Stimulated activated CD4-positive, alpha-beta T cell treated with anti-CD3 and anti-CD28 coated beads, TNF-alpha, amount 100 ng/mL, for 24 hours (primary cell): ENCODE measurements at places on chromosomes 1 and 21.

DNA sequence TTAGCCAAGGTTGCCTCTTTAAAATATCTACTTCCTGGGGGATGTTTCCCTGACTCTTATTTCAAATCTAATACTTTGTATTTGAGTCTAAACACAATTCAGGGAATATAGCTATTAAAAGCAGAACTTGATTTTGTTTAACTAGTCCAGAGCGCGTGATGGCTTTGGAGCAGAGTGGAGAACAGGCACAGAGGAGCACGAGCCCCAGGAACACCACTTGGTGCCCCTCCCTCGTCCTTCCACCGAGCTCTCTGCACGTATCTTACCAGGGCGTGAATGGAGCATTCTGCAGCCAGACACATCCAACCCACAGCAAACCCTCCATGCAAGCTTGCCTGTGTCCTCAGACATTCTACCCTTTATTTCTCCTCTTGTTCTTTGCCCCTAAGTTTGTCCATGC lies 14.1 kb downstream of the KIF26B start:
- DNase-seq: no peak

GRCh38 chr1:36076979-36077573 lies 6.8 kb upstream of the TEKT2 start:
- DNase-seq: no peak

- no peak for DNase-seq
These were observed 25.0 kb upstream of the AGBL4 start for GRCh38 chr1:50048791-50049190.

DNA sequence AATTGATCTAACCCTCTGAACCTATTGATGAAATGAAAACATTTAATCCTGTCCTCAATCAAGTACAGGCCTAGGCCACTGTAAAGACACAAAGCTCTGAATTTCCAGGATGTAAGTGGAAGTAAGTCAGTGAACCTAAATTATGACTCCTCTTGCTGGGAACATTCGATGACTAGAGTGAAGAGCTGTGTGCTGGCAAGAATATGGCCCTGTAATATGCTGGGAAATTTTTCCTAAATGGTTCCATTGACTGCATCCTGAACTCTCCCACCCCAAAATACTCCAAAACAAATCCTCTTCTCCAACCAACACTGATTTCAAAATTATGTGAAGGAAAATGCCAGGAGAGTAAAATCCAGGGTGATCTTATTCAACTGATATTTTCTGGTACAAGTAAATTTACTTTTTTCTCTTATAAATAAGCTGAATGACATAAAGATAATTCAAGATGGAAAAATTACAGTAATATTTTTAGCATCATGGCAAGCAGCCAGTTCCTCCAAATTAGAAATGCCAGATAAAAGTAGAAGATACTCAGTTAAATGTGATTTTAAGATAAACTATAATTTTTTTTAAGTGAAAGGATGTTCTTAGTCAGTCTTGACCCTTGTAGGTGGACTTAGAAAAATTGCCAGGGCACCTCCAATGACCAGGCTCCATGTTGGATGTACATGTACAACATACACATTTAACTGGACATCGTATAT lies 269.4 kb downstream of the PTGER3 start:
- no peak for DNase-seq

GRCh38 chr1:163670989-163671757 lies 349.4 kb downstream of the NUF2 start:
- no peak for DNase-seq

DNA sequence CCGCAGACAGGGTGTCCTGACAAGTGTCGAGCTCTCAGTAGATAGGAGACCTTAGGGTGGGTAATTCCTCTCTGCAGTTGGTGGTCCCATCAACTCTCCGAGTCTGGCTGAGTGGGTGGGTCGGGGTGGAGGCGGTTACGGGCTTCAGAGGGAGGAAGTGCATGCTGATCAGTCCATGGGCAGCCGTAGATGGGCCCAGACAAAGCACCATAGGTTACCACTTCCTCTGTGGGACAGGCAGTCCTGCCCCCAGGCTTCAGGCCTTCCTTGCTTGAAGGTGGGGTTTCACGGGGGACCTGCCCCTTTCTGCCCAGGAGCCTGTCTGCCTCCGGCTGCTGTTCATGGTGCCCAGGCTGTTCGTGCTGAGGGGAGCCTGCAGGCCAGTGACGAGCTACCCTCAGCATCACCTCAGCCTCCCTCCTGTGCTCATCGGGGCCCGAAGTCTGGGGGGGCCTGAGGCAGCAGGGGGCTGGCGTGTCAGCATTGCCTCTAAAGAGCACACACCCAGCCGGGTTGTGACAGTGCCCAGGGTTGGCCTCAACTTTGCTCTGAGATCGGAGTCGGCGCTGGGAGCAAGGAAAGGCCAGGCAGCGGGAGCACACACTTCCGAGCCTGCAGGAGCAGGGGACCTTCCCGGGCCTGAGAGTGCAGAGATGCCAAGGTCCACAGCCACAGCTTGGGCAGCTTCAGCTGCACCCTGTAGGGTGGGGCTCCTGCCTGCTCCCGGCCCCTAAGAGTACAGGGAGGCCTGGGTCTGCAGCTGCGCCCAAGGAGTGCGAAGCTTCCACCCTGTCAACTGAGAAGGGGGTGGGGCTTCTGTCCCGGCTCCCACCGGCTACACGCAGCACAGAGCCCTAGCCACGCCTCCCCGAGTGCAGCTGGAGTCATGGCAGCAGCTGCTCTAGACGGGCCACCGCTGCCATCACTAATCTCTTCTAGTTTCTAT lies 225.4 kb upstream of the NRIP1 start:
- DNase-seq: no peak

DNA sequence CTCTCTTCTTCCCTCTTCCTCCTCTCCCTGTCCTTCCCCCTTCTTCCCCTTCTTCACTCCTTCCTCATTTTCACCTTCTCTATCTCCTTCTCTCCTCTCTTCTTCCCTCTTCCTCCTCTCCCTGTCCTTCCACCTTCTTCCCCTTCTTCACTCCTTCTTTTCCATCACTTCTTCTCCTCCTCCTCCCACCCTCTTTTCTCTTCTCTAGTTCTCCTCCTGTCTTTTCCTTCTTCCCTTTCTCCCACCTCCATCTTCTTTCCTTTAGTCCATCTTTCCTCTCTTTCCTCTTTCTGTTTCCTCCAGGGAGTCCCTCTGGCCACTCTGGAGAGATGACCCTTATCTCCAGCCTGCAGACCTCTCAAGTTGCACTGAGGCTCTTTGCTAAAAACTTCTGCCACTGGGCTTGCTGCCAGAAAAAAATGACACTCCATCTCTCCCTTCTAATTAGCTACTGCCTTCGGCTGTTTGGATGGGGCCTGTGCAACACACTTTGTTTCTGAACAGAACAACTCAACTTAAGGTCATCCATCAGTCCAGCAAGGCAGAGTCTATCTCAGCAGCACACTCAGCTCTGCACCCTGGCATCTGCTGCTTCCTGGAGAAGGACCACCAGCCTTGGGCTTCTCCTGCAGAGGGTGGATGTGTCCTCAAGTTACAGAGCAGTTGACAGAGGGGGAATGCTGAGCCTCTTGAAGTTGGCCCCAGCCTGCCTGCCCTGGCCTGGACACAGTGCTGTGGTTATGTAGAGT lies 538.8 kb downstream of the MATN1 start:
- no peak for DNase-seq

GRCh38 chr1:221072214-221072613 lies 193.0 kb downstream of the HLX start:
- DNase-seq: no peak

- no peak for DNase-seq
These were observed 61.9 kb downstream of the ACOT7 start for GRCh38 chr1:6331543-6332273.

GRCh38 chr1:99768104-99768503 lies 1.7 kb upstream of the FRRS1 start:
- DNase-seq: no peak

GRCh38 chr1:232776526-232777106 lies 28.6 kb upstream of the MAP10 start:
- DNase-seq: no peak

DNA sequence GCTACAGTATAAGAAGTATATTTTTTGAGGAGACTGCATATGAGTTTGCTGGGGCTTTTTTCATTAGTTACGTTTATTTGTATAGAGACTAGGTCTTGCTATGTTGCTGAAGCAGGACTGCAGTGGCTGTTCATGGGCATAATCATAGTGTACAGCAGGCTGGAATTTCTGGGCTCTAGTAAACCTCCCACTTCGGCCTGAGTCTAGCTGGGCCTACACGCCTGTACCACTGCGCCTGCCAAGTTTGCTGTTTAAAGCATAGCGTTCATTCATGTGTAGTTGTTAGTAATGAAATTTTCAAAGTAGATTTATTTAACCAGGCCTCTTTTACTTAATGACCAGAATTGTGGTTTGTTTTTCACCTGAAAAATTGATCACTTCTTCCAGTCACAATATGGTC lies 33.8 kb downstream of the HS2ST1 start:
- DNase-seq: no peak

GRCh38 chr1:6872573-6873261 lies 87.5 kb downstream of the CAMTA1 start:
- DNase-seq: no peak

- DNase-seq: no peak
These were observed 197.2 kb upstream of the MAP1LC3C start for GRCh38 chr1:242196101-242196500.

DNA sequence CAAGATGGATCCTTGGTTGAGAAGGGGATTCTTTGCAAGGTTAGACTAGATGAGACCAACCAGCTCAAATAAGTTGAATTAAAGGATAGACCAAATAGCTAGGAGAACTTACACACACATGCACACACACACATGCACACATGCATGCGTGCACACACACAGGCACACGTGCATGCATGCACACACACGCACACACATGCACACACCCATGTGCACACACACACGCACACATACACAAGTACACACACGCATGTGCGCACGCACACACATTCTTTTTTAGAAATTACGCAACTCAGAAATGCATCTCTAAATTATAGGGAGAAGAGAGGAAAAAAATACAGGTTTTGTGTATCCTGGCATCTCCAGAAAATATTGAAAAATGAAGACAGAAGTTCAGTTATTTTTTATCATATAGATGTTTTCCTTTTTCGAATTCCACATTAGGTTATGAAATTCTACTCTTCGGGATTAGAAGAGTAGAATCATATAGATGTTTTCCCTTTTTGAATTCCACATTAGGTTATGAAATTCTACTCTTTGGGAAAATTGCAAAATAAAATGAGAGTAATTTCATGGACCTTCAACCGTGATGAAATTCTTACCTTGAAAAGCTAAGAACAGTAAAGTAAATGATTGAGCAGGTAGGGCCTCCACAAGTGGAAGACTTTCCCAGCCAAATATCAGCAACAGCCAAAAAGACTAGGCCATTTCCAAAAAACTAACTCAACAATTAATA lies 243.2 kb upstream of the USP25 start:
- DNase-seq: no peak

- no peak for DNase-seq
These were observed 12.7 kb downstream of the TENT5C start for GRCh38 chr1:117618450-117619122.

- DNase-seq: no peak
These were observed 796.3 kb downstream of the LRRIQ3 start for GRCh38 chr1:73401666-73402065.

- DNase-seq: no peak
These were observed 111.8 kb upstream of the USP25 start for GRCh38 chr21:15617964-15618363.

GRCh38 chr1:236455243-236455642 lies 61.2 kb downstream of the EDARADD start:
- no peak for DNase-seq

DNA sequence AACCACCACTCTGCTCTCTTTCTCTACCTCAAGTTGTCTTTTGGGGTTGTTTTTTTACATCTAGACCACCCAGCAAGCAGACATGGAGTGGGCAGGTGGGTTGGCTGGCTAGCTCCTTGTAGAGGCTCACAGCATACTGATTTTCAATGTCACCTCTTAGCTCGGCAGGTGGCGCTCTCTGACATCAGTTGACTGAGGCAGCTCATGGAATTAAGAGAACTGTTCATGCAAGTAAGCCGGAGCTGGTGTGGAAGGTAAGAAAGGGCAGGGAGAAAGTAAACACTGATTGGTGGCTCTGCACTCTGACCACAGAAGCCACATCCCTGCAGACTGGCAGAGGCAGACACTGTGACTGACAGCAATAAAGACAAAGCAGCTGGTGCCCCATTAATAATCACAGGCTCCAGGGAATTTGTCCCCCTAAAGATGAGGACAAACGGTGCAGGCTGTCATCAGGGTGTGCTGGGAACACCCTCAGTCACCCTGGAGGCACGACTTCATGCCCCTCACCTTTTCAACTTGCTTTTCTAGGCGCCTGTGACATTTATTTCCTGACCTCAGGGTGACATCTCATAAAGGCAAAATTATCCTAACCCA lies 226.8 kb downstream of the LMX1A start:
- DNase-seq: no peak

GRCh38 chr1:78114034-78114956 lies 68.5 kb downstream of the GIPC2 start:
- DNase-seq: peak; percentile 30

- no peak for DNase-seq
These were observed 1.2 kb upstream of the ADAM15 start for GRCh38 chr1:155049651-155050559.

- DNase-seq: no peak
These were observed 110.4 kb upstream of the C1orf21 start for GRCh38 chr1:184276416-184276815.

GRCh38 chr1:233879841-233880240 lies 24.6 kb upstream of the SLC35F3 start:
- no peak for DNase-seq

DNA sequence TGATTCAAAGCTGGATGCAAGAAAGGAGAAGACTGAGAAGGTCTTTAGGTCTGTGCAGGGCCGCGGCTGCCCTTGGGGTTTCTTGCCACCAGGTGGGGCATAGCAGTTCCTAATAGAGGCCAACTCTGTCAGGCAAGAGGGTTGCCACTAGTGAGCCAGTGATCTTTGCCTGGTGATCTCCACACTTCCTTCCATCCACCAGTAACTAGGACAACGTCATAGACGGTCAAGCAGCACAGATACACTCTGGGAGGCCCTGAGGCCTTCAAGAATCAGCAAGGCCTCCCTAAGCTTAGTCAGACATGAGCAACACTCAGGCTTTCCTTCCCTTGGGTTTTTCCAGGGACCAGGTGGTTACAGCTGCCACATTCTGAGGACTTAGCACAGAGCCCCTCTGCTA lies 32.9 kb upstream of the ATP2B4 start:
- DNase-seq: peak; percentile 46

DNA sequence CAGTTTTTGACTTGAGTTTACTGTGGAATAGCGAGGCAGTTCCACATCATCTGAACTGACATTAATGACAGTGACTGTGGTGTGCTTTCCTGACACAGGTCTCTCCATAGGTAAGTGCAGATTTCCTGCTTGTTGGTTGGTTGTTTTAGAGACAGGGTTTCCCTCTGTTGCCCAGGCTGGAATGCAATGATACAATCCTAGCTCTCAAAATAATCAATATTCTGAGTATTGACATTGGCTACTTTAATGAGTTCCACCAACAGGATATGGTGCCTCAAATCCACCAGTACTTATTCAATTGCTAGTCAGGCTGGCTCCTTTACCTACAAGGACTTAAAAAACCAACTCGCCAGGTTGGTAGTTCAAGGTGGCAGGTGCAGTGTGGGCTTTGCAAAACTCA lies 63.8 kb downstream of the CLSTN1 start:
- no peak for DNase-seq
